ENCODE measurements at places on chromosomes 6 and 20.

DNA sequence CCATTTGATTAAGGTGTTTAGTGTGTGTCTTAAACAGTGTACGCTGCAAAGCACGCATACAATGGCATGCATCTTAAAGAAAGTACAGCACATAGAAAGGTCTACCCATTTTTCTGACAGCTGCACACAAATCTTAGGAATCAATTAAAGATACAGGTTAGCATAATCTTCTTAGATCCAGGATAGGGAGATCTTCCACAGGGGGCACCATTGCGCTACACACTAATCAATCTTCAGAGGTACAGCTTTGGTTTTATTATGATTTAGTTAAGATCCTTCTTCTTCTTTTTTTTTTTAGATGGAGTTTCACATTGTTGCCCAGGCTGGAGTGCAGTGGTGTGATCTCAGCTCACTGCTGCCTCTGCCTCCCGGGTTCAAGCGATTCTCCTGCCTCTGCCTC is 63.7 kb upstream of the BEND3 start:
- peak; percentile 2 for DNase-seq

GRCh38 chr6:131717836-131718542 is 7.2 kb upstream of the CTAGE9 start:
- no peak for DNase-seq

GRCh38 chr6:72286911-72287311 is 335.0 kb upstream of the KCNQ5 start:
- no peak for DNase-seq

GRCh38 chr6:104728448-104728847 is 131.3 kb downstream of the HACE1 start:
- DNase-seq: no peak

DNA sequence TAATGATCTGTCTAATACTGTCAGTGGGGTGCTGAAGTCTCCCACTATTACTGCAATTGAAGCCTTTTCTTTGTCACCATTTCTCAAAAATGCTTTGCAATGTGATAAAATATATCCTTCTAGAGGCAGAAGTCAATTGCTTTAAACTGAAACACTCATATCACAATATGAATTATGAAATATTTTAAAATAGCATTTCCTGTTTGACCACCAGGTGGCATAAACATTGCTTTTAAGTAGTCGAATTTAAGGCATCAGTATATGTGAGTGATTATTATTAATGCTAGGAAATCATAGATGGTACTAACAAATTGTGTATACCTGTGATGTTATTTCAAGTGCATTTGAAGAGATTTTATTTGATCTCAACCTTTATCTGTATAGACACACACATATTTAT is 87.5 kb downstream of the MEI4 start:
- no peak for DNase-seq

GRCh38 chr6:4078691-4079471 is at the start of gene FAM217A:
TSS of gene FAM217A (minus strand) at chr6:4079137. CDS start at chr6:4077414, 1,723 bp downstream.
- DNase-seq: no peak

- DNase-seq: no peak
Observed at GRCh38 chr6:158769234-158769770, 49.9 kb downstream of the EZR start.

DNA sequence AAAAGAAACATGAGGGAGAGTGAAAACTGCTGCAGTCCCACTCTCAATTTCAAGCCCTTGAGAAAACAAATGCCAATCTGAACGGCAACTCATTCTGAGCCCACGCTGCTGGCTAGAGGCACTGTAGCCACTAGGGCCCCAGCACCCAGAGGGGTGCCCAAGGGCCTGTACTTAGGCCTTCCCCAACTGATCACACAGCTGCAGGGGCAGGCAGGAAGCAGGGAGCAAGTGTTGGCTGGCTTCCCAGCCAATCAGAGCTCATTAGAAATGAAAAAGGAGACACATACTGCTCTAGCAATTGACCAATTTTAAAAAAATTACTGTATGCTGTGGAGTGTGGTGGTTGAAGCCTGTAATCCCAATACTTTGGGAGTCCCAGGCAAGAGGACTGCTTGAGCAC is 3.7 kb upstream of the BEND3 start:
- no peak for DNase-seq

DNA sequence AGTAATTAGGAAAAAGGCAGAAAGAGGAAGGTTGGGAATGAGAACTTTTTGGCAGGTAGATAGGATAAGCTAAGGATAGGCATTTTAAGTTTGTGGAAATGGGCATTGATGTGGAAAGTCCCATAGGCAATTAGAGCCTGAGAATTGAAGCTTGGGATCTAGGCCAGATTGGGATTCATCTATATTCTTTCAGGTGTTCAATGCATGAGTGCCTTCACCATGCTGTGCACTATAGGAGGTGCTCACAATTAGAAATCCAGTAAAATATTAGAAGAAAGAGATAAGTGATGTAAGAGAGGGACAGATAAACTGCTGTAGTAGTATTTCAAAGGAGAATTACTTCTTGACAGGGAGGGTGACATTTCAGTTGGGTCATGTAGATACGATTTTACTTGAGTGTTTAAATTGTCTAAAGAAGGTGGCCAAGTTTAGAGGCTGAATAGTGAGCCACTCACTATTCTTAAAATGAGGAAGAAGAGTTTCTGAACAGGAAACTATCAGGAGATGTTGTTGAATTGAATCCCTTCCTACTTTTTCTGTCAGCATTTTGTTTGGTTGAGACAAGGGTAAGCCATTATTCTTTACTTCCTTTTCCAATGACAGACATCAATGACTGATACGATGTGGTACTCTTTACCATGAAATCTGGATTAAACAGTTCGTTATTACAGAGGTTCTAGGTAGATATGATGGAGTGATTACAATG is 31.0 kb upstream of the CTAGE9 start:
- no peak for DNase-seq

GRCh38 chr6:98844244-98845210 is 10.2 kb downstream of the POU3F2 start:
- no peak for DNase-seq

DNA sequence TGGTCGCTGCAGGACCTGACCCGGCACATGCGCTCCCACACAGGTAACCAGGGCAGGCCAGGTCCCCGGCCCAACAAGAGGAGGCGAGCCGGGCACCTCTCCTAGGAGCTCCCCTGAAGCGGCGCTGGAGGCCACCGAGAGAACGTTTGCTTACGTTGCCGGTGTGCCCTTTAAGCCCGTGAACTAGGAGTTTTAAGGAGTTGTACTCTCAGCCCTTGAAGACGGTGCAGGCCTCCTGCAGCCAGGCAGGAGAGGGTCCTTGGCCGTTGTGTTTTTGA is 65.9 kb downstream of the SSR1 start:
- DNase-seq: no peak

DNA sequence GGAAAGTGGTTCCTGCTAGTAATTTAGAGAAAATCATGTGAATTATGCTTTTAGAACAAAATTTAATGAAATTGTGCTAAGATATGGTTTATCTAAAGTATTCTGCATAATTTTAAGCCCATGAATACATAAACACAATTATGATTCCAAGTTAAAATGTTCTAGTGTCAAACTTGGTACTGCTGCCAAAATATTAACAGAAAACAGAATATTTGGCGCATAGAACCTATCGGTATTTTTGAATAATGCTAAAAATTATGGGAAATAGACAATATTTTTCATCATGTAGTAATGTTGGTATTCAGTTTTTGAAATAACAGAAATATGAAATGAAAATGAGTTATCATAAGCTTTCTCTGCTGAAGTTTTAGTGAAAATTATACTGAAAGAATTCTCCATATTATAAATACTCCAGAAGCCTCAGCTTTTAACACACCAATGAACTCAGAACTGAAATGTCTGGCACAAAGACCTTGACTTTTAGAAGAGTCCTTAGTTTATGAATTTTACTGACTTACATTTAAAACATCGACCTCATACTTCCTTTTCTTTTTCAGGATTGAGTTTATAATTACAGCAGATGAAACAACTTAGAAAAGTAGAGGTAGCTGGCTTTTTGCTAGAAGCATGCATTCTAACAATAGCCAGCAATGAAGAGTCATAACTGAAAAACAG is 1192.3 kb upstream of the GJE1 start:
- no peak for DNase-seq

DNA sequence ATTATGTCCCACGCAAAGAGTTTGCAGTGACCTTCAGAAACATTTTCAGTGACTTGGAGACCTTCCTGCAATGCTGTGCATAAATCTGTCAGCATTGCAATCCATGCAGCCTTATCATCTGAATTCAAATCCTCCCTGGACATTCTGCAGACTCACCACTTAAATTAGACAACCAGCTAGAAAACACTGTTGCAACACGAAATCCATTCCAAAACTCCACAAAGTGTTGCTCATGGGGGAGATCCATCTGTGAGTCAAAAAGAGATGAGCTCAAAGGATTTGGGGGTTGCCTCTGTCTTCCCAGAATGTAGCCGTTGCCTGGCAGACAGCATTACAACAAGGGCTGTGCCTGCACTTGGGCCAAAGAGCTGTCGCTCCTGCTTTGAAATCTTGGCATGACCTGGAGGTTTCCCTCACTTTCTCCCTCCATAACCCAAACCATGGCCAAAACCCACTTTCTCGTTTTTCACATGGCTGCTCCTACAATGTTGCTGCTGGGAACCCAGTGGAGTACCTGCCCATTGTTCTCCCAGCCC is 163.5 kb upstream of the CDYL start:
- no peak for DNase-seq

- DNase-seq: no peak
Observed at GRCh38 chr6:15250187-15251168, 4.6 kb downstream of the JARID2 start.

- peak; percentile 19 for DNase-seq
Observed at GRCh38 chr6:5997420-5997987, 9.2 kb downstream of the NRN1 start.

DNA sequence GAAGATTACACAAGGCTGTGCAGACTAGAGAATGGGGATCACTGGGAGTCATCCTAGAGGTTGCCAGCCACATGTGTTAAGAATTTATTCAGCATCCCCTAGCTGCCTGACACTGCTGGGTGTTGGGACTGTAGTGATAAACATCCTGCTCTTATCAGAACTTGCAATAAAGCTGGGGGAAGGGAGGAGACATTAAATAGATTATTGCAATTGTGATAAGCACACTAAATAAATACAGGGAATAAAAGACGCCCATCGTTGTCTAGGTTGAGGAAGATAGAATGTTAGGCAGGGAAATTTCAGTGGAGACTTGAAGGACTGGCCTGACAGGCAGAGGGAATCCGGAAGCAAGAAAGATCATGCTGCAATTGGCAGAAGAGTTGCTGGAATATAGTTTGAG is 33.2 kb upstream of the TRAM2 start:
- DNase-seq: no peak

GRCh38 chr20:57374931-57375651 is 16.1 kb upstream of the RBM38 start:
- no peak for DNase-seq

GRCh38 chr6:136772685-136773472 is 19.4 kb downstream of the MAP3K5 start:
- no peak for DNase-seq

- DNase-seq: no peak
Observed at GRCh38 chr6:147648916-147649315, 140.4 kb downstream of the SAMD5 start.

DNA sequence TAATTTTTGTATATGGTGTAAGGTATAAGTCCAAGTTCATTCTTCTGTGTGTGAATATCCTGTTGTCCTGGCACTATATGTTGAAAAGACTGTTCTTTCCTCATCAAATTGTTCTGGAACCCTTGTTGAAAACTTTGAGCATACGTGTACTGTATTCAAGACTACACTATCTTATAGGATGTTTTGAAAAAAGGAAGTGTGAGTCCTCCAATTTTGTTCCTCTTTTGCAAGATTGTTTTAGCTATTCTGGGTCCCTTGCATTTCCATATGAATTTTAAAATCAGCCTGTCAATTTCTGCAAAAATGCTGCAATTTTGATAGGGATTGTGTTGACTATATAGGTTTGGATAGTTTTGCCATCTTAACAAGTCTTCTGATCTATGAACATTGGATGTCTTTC is 195.2 kb downstream of the BACH2 start:
- DNase-seq: no peak

GRCh38 chr6:143953922-143954321 is 54.1 kb downstream of the PLAGL1 start:
- DNase-seq: no peak

DNA sequence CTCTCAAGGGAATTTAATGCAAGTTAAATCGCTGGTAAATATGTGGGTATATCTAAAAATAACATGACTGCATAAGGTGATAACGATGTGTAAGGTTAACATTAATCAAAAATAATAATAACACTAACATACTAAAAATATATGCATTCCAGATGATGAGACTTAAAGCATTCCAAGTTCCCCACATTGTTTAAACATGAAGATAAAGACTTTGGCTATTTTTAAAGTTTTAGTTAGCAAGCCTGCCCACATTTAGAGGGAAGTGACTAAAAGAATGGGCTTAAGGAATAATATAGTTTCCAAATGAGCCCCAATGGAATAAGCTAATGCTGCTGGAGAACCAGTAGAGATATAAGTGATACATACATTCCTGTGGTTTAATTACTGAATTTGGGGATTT is 941.3 kb downstream of the TBC1D32 start:
- DNase-seq: no peak

DNA sequence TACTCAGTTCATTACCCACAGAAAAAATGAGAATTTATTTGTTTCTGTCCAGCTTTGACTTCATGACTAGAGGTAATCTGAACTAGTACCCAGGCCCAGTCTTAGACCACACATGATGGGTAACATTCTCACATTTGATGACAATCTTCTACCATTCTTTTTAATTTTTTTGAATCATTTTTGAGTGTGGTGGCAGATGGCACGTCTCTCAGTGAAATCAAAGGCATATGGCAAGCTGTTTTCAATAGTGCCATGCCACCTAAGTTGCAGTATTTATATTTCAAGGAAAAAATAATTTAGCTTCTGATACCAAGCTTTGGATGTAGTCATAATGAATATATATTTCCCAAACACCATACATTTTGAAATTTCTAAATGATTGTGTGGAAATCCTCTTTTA is 88.8 kb upstream of the HS3ST5 start:
- DNase-seq: no peak
